ENCODE measurements at places on chromosomes 2 and 18.
A peak's percentile ranks its signal among the peaks of the same experiment; 100 is the strongest.

DNA sequence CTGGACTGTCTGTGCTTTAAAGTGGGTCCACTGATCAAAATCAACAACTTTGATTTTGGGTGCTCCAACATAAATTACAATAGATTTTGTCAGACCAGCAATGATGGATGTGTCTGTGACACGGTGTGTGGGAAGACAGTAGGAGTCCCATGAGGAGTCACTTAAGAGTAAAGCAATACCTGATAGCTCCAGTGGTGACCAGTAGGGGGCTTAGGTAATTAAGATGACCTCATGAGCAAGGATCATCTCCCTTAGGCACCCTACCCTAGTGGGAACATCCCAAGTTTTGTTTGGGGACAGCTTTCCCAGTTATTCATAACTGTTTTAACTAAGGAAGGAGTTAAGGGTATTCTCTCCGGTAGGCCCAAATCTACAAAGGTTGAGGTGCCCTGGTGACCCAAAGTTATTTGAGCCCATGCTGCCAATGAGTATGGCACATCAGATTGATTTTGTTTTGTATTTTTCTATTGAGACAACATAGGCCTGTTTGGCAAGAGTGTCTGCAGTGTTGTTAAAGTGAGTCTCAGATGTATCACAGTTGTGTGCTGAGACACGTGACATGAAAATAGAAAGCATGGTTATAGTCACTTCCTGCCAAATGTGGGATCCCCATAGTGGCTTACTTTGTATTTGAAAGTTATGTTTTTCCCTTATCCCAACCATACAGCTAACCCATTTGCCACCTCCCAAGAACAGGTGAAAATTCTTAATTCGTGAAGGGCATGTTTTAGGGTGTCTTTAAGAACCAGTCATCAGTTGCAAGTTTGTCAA, 1337.6 kb upstream of the SLC39A10 start:
- DNase-seq = no peak

DNA sequence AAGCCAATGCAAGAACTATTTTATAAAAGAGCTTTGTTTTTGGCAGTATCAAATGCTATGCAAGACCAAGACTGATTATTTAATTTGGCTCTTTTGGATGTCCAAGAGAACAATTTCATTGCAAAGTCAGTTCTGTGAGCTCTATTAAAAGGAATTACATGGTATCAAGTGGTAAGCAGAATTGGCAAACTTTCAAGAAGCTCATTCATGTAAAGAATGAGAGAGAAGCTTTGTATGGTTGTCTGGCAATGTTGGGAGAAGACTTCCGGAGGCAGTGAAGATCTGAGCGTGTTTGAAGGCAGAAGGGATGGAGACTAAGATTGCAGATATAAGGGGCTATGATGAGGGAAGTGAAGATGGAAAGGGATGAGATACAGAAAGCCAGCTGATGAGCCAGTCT, 49.6 kb downstream of the CPS1 start:
- no peak for DNase-seq

DNA sequence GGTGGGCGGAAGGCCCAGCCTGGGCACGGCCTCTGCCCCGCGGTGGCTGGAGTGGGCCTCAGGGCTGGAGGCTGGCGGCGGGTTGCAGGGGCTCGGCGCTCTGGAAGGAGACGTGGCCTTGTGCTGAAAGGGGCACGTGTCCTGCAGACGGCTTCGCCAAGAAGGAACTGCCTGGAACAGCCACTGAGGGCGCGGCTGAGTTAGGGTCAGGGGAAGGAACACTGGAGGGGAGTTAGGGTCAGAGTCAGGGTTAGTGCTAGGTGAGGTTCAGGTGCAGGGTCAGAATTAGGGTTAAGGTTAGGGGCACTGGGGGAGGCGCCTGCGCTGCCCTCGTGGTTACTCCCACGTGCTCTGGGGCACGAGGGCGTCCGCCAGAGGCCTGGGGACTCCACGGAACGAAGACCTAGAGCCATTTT, 933 bp upstream of the ADNP2 start:
- no peak for DNase-seq

DNA sequence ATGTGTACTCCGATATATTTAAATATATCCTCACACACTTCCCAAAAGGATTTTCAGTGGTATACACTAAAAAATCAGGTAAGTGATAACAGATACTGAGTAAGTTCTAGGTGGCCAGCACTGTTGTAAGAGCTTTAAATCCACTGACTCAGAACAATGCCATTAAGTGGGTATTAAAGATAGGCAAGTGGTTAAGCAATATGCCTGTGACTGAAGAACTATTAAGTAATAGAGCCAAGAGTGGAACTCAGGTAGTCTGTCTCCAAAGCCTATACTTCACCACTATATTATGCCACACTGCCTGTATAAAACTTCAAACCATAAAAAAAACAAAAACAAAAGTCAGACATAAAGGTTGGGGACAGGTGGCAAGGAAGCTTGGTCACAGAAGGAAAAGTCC, 37.2 kb downstream of the THUMPD2 start:
- no peak for DNase-seq

DNA sequence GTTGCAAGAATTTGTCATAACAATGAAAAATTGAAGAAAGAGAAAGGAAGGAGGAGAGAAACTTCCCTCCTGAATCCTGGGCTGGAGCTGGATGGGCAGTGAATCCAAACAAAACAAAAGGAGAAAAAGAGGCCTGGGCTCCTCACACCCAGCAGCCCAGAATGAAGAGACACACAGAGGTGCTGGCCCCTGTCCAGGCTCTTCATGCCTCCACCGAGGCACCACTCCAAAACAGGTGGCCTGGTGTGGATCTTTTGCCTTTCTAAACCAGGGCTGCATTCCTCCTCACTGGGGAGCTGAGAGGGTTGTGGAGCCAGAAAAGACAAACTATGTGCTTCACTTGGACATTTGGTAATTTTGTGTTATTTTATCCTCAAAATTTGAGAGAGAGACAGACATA, 76.0 kb downstream of the FAM124B start:
- no peak for DNase-seq

DNA sequence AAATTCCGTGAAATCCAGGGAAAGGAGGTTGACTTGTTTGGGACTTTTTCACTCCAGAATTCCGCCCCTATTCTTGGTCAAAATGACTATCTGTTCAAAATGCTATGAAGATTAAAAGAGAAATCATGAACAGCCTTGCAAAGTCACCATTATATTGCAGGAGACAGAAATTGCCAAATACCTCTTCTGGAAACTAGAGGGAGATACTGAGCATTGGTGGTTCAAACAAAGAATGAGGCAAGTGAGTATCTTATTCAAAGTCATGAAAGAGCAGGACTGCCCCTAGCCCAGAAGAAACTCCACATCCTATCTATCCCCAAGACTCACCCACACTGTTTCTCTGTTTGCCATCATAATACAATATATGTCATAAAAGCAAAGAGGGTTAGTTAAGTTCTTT, 862.3 kb upstream of the POU3F3 start:
- DNase-seq = peak; percentile 16

Measured in AML-193 (cell line).